GM23248 (cell line): ENCODE measurements at places on chromosomes 7 and 10. TPM values are rescaled to one million over a fixed set of nuclear protein-coding genes. Genes with fewer than 3 reads are reported as not detected.
A peak's percentile ranks its signal among the peaks of the same experiment; 100 is the strongest.

GHRHR gene
- polyA plus RNA-seq = not detected in 2 replicates

TUBB8 gene
- not detected in 2 replicates for polyA plus RNA-seq

GRCh38 chr7:28142650-28143049, 37.9 kb downstream of the JAZF1 start:
- H3K27ac ChIP-seq = no peak overlapping the region
- DNase-seq = no peak

DNA sequence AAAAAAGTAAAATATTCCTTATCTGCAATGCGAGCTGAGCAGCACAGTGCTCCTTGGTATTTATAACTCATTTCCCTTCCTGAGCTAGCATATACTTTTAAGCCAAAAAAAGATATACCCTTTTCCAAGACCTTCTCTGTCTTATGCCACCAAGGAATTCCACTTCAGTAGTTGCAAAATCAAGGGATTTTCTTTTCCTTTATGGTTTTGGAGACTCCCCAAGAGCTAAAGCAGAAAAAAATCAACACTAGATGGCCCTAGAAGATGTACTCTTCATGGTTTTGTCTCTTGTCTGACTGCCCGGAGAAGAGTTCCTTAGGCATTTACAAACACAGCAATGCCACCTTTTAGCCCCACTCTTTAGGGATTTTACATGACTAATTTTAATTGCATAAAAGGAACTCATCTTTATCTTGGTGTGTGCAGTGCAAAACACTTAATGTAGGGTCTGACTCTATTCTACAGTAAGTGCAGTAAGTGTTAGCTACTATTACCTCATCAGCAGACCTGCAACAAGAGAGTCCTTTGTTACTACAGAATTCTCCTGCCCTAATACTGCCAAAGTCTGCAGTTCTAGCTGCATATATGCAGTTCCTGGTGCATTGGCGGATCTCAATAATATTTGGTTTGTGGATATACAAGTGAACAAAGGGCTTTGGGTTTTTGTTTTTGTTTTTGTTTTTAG, 443.3 kb downstream of the GFRA1 start:
- H3K4me3 ChIP-seq = no peak overlapping the region
- H3K36me3 ChIP-seq = no peaks in the 10 kb centered on the region
- peaks cover 49% of the 10 kb centered on the region for H3K4me1 ChIP-seq
- no peaks in the 10 kb centered on the region for H3K27me3 ChIP-seq
- DNase-seq = peak; percentile 78

- H3K36me3 ChIP-seq = no peaks in the 10 kb centered on the region
- H3K4me1 ChIP-seq = peaks cover 9% of the 10 kb centered on the region
- no peak overlapping the region for H3K4me3 ChIP-seq
- peak; percentile 33 for DNase-seq
Observed at GRCh38 chr10:92124616-92125143, 166.2 kb downstream of the CPEB3 start.

DNA sequence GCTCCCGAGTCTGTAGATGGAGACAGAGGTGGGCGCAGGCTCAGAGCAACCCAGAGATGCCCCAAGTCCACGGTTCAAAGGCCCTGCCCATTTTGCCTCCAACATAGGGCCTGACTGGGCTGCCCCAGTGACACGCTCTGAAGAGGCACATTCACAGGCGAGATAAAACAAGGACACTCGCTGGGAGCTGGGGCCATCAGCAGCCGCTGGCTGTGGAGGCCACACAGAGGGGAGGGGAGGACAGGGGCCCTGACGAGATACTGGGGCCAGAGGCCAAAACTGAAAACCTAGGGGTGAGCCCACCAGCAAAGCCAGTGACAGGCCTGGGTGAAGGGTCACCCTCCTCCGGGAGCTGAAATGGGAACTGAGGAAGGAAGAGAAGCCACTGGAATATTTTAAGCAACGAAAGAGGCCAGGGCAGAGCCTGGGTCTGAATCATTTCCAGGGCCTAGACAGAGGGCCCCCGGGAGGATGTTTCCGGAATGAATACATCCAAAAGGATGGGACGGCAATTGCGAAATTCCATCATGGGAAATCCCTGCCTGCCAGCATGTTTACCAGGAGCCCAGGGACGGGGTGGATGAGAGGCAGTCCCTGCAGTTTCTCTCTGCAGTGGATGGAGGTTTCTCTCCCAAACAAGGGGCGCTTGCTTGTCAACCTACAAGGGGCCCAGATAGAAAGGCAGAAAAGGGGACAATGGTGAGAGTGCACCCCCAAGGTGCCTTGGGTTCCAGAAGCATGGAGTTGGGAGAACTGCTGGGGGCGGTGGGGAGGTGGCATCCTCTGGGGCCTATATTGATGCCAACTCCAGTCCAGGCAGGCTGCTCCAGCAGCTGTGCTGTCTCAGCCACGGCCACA, 29.0 kb upstream of the HSPA12A start:
- peak overlapping the region; percentile 89 for H3K27ac ChIP-seq
- H3K36me3 ChIP-seq = no peaks in the 10 kb centered on the region
- DNase-seq = peak; percentile 99
- H3K27me3 ChIP-seq = no peaks in the 10 kb centered on the region
